Tibial nerve (tissue), 4 donors: ENCODE measurements at places on chromosomes 6 and 20. TPM values are rescaled to one million over a fixed set of nuclear protein-coding genes. Genes with fewer than 3 reads are reported as not detected.

CCN2 gene
- total RNA-seq, result 362 TPM

DSTN gene
- 166 TPM for total RNA-seq

GRCh38 chr6:118344014-118344670, 204.0 kb upstream of the PLN start:
- DNase-seq, result no peak

DNA sequence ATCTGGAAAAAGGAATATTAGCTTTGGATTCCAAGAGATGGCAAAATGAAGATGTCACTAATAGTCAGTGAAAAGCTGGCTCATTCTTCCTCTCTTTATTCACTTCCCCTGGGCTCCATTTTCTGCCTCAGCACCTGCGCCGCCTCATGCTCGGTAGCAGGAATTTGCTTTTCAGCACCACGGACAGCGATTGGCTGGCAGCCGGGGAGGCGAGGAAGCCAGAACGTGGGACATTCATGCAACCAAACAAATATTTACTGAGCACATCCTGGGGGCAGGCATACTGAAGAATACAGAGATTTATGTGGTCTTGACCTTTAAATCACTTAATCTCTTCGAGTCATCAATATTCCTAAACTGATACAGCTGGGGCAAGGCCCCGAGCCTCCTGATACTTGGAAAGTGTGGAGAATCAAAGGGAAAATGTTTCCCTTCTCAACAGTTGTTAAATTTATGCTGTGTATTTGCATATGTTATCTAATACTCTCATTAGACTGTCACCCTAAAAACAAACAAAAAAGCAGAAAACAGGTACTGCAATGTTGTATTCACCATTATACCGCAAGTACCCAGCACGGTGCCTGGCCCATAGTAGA, 12.1 kb upstream of the PDYN start:
- DNase-seq, result peak; percentile 33

DNA sequence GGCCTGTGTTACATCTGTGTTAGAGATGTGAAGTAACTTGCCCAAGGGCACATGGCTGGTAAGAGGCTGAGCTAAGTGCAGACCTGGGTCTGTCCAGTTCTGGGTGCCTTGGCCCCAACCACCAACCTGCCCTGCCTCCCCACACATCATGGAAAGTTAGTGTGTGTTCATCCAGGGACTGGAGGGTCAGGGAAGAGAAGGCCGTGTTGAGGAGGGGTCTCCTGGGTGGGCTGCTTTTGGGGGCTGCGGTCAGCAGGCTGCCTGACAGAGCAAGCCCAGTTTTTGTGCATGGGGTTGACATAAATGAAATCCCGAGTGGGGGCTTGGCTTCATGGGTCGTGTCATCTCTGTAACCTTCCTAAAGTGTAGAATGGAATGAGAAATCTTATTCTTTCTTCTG, 10.9 kb downstream of the PYGB start:
- DNase-seq, result no peak

GRCh38 chr20:63158352-63158751, 57.6 kb downstream of the YTHDF1 start:
- no peak for DNase-seq

- no peak for DNase-seq
Measured at GRCh38 chr20:52963131-52963530, 9.0 kb upstream of the TSHZ2 start.

GRCh38 chr6:83546636-83547035, 34.3 kb downstream of the PRSS35 start:
- no peak for DNase-seq

DNA sequence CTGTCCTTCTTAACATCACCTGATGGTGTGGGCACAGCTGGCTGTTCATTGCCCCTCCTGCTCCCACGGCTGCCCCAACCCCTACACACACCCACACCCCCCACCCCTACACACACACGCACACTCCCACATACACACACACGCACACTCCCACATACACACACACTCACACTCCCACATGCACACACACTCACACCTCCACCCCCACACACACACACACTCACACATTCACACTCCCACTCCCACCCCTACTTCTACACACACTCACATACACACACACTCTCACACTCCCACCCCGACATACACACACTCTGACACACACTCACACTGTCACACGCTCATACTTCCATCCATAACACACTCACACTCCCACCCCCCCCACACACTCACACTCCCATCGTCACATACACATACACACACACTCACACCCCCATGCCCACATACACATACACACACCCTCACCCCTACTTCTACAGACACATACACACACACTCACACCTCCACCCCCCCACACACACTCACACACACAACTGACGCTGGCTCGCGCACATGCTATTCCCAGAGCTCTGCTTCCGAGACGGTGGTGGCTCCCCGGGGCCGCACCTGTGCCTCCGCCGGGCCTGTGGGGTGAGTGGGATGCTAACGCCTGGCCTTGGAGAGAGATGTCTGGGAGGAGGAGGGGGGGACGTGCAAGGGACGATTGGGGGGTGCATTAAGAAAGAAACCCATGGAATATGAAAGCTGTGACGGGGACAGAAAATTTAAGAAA, 174.8 kb upstream of the QKI start:
- no peak for DNase-seq

DNA sequence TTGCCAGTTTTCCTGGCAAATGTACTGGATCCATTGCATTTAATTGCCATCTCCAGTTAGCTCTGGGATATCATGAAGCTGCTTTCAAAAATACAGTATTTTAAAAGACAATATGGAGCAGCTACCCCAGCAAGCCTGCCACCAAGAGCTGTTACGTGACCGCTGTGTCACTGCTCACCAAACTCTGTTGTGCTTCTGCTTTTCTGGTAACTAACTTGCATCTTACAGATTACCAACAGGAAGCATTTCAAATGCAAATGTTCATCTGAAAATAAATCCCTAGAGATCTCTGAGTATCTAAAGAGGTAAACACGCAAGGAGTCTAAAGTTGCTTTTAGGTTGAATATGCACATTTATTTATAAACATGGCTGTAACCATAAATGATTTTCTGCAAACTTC, 1008.3 kb downstream of the KIF16B start:
- DNase-seq, result no peak

DNA sequence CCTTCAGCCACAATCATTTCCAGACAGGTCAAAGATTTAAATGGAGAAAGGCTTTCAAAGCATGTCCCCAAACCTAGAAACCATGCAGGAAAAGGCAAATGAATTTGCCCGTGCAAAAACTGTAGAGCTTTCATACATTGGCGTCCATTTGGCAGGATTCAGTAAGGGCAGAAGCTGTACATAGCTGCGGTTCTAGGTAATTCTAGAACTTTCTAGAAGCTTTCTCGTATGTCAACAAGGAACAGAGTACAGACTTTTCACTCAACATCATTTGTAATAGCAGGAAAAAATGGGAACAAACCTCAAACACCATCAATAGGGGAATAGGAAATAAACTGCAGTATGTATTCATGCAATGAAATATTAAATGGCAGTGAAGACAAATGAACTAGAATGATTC, 11.1 kb upstream of the MAPK13 start:
- DNase-seq, result no peak

DNA sequence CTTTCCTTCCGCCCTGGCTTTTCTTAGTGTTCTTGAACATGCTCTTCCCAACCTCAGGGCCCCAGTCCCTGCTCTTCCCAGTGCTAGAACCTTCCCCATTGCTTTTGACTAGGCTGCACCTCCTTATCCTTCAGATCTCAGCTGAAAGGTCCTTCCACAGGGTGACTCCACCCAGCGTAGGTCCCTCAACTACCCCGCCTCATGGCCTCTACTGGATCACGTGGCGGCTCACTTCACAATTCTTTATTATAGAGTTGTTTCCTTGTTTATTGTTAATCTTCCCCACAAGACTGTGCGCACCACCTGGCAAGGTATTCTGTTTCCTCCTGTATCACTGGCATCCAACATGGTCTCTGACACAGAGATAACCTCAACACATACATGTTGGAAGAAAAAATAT, 31.2 kb downstream of the TTLL9 start:
- DNase-seq, result no peak
